ENCODE measurements at places on chromosomes 11 and 22.

DNA sequence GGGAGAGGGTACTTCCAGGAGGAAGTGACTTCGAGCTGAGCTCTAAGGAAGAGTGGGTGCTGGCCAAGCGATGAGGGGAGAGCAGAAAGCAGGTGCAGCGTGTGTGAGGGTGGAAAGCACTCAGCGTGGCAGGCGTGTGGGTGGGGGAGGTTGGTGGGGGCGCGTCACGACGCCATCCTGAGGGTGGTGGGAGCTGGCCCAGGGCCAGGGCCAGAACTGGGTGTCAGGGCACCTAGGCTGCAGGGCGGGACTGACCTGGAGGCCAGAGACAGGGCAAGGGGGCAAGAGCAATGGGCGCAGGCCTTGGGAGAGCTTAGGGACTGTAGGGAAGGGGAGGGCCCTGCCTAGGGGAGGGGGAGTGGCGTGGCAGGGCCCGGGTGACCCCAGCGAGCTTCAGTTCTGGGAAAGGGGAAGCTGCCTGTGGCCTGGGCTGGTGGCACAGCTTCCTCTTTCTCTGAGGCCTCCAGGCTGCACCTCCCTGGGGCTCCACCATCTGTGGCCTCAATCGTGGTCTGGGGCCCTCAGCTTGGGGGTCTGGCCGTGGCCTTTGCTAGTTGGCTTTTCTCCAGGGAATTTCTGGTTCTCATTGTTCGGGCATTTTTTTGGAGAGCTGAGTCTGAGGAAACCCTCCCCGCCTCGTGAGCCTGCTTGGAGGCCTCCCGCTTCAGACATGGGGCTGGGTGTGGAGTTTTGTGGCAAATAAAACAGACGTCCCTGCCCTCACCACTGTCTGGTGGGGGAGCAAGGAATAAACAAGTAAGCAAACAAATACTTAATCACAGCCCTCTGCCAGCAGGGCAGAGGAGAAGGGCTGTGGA is 8.9 kb downstream of the RELT start:
- no peak for DNase-seq

- DNase-seq = no peak
Observed at GRCh38 chr11:2419638-2420501, 19.3 kb downstream of the TSSC4 start.

GRCh38 chr11:112874980-112875379 is 86.2 kb upstream of the NCAM1 start:
- no peak for DNase-seq

DNA sequence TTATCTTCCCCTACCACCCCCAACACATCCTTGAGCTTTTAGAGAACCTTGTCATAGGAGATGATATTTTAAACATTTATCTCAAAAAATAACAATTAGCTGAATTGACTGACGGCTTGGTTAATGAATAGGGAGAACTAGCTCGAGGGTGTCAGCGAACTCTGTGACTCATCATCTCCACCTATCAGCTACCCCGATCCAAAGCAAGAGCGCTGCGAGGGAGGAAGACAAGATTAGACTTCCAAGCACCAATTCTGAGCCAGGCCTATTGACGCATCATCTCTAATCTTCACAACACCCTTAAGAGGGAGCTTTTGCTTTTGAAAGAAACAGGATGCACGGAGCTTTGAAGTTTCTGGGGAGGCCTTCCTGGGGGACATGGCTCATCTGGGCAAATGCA is 51.0 kb upstream of the GALNT18 start:
- DNase-seq = no peak

- no peak for DNase-seq
Observed at GRCh38 chr11:132999516-132999915, 532.8 kb downstream of the OPCML start.

DNA sequence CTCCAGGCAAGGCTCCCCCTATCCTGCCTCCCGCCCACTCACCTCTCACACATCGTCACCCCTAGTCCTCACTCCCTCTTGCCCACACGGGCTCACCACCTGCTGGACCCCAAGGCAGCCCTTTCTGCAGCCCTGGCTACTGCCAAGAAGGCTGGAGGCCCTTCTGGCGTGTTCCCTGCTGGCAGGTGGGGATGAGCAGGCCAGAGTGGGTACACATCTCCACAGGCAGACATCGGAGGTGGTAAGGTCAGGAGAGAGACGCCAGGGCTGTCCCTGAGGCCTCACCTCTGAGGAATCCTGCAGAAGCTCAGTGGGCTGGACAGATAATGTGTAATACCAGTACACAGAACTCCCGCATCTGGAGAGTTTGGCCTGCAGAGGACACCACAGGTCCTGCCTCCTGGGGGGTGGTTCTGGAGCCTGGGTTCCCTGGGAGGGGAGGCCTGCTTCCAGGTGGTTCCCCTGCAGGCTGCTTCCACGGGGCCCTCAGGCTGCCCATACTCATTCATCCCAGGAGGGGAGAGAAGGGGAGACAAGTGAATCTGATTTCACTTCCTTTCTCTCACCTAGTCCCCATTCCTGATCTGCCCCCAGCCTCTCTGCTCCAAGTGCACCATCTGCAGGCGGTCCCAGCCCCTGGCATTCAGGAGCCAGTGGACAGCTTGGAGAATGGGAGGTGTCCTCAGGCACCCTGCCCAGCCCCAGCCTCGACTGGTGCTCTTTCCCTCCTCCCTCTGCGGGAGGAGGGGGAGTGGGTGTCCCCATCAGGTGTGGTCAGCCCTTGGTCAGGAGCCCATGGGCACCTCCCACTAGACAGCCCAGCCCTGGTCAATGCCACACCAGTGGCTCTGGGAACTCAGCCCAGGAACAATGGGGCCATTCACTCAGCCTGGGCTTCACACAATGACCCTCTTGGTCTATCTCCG is 6.1 kb upstream of the CHST1 start:
- no peak for DNase-seq

DNA sequence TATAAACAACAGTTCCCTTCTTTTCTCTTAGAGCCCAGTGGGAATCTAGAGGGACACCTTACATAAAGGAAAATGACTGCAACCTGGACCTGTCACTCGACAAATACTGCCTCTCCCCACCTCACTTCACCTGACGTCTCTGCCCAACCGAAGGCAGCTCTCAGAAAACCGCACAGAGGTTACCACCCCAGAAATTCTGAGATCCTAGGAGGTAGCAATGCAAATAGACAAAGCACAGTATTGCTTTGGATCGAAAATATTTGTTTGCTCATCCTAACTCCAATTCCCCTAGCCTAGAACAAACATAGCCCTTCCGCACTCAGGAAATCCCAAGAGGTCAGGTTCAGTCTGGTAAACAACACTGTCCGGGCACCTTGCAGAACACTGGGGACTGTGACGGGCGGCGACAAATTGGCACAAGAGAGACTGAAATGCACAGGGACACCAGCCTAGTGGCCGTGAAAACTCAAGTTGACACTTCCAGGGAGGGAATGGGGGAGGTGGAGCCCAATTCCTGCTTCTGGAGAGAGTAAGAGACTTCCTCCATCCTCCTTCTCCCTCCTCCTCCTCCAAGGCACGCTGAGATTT is 420 bp upstream of the TRIM44 start:
- DNase-seq = no peak

GRCh38 chr11:12827929-12828812 is 153.9 kb downstream of the TEAD1 start:
- DNase-seq = no peak

DNA sequence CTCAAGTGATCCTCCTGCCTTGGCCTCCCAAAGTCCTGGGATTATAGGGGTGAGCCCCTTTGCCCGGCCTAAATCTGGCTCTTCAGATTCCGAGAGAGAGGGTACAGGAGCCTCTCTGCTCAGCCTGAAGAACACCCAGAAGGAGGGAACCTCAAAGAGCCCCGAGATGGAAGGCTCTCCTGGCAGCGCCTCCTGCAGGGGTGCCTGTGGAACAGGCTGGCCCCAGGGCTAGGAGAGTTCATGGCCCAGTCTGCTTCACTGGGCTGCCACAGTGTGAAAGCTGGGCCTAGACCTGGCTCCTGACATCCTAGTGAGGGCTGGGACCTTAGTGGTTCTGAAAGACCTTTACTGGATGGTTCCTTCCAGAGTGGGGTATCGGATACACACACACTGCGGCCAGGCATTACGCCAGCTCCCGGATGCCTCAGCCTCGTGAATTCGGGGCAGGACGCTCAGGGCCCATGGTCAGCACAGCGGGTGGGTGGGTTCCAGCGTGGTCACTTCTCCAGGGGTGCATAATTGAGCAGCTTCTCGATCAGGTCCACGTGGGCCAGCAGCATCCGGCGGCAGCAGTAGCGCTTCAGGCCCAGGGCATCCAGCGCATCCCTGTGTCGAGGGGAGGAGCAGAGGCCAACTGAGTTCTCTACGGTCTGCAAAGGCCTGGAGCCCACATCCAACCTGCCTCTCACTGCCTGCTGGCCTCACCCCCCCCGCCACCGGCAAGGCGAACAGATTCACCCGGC is 2.3 kb downstream of the POLR2L start:
- DNase-seq = no peak

DNA sequence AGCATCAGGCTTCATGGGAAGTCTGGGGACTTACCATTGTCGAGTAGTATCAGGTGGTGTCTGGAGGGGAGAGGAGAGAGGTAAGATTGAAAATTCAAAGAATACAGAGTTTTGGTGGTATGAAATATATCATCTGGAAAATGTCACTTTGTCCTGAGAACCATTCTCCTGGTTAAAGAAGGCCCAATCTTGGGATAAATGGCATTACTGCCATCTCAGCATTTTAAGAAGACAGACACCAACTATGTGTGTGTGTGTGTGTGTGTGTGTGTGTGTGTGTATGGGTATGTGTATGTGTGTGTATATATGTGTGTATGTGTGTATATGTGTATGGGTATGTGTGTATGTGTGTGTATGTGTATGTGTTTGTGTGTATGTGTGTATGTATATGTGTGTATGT is 673.3 kb downstream of the NTM start:
- DNase-seq = no peak

DNA sequence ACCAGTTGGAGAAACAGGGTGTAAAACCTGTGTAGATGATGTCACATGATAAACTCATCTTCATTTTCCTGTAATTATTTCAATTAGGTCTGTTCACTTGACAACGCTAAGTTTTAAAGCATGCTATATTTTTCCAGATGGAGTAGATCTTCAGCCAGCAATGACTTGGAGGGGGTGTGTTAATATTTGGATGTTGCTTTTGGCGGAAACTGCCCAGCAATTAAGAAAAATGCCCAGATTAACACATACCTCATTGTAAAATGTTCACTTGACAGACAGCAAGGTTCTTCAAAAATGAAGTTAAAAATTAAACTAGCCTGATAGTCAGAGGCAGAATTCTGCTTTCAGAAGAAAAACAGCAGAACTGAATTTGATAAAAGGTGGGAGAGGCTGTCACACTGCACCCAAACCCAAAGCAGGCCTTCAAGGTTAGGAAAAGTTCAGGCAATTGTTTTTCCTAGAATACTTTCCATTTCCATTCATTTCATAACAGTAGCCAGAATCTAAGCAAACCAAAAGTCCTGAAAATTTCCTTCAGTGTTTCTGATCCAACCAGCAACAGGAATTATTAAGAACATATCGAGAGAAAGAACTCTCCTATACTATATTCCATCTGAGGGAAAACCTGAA is 33.0 kb downstream of the VSIG10L2 start:
- DNase-seq = no peak

- no peak for DNase-seq
Observed at GRCh38 chr11:109735128-109735527, 313.1 kb downstream of the C11orf87 start.

DNA sequence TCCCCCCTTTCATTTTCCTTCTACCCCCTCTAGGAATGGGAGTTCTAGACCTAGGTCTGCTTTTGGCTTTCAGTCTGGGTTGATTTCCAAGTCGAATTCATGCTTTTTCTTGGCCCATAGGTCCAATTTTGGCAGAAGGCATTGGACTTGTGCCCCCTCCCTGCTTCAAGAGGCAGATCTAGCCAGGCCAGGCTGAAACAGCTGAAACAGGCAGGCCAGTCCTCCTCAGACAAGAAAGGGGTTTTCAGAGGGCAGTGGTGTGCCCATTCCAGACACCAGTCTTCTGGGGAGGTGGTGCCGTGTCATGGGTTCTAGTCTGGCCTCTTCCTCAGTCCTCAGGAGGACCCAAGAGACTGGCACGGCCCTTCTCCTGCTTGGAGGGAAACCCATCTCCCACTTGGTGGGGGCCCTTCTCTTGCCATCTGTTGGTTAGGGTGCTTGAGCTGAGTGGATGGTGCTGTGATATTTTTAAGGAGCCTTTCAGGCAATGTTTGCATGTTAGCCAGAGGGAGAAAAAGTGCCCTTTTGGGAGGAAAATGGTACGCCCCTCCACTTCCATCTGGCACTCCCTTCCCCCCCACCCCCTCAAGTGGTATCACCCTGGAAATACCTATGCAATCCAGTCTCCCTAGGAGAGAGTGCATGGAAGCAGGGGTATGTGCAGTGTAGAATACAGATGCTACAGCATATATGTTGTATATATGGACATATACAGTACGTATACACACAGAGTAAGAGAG is 53.6 kb downstream of the SYT13 start:
- DNase-seq = no peak

GRCh38 chr11:18239655-18240054 is 3.1 kb upstream of the SAA4 start:
- DNase-seq = no peak

DNA sequence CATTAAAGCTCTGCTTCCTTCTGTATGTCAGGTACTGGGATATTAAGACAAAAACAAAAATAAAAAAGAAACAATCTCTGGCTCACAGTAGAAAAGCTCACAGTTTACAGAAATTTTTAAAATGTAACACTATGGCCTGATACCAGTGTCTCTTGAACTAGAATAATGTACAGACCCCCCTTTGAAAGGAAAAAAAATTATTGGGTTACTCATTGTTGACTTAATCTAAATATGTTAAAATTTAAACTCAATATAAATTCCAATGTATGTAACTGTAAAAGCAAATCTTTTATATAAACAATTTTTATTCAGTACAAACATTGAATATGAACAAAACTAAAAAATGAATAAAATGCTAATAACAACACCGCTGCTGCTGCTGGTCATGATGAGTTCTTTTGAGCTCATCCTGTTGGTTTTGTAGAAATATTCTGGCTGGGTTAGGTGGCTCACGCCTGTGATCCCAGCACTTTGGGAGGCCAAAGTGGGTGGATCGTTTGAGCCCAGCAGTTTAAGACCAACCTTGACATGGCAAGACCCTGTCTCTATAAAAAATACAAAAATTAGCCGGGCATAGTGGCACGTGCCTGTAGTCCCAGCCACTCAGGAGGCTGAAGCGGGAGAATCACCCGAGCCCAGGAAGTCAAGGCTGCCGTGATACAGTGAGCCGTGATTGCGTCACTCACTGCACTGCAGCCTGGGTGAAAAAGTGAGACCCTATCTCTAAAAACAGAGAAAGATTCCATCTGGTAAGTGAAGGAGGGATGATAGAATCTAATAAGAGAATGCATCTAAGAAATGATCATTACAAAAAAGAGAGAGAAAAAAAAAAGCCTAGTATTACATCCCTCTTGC is 11.8 kb upstream of the KCNE3 start:
- DNase-seq = no peak

DNA sequence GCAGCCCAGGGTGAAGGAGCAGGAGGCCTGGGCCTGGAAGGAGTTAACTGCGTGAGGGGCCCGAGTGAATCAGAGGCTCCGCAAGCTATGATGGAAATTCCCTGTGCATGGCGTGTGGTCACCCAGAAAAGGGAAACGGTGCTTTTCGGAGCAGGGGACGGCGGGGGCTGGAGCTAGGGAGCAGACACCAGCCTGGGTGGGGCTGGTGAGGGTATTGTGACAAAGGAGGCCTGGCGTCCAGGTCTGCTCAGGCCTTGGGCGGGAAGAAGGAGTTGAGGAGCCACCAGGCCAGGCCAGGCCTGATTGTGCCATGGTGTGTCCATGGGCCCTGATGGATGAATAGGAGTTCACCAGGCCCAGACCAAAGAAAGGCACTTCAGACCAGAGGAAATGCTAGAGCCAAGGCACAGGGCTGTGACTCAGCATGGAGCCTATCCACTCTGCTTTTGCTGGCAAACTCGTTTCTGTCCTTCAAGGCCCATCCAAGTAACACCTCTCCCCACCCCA is 12.8 kb upstream of the SPI1 start:
- no peak for DNase-seq

Measured in cortex of kidney (tissue), 1 donor.